ENCODE measurements at places on chromosomes 2 and 18. TPM values are rescaled to one million over a fixed set of nuclear protein-coding genes. Genes with fewer than 3 reads are reported as not detected.

GRCh38 chr2:30301551-30301950, 70.2 kb downstream of the LBH start:
- DNase-seq, result no peak

DNA sequence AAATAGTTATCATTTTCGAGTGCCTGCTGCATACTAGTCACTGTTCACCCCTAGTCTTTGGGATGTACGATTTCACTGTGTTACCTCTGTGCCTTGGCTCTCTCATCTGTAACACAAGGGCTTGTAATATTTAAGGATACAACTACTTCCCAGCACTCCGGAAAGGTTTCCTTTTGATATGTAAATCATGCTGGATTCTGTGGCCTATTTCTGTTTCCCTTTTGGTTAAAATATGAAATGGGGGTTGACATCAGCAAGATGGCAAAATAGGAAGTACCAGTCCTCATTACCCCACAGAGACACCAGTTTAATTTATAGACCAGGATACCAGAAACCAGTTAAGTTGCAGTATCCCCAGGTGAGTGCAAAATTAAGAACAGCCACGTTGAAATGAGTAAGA, 23.5 kb downstream of the PSMG2 start:
- DNase-seq, result no peak

- DNase-seq, result no peak
Measured at GRCh38 chr2:190950566-190950991, 63.4 kb downstream of the STAT1 start.

DNA sequence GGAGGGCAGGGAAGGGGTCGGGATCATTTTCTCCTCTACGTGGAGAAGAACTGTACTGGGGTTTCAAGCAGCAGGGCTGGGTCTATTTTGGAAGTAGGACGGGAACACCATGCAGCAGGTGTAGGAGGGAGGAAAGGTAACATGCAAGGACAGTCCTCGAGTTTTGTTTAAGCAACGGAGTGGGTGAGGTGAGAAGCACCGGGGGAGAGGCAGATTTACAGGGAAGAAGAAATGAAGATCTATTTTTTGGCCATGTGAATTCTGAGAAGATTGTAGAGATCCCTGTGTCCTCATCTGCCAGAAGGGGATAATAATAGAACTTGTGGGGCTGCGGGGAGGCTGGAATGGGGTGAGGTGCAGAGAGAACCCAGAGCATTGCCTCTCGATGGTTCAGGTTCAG, 85.6 kb downstream of the INPP5D start:
- DNase-seq, result no peak

GRCh38 chr2:120930864-120931263, 195.2 kb downstream of the GLI2 start:
- DNase-seq, result no peak

DNA sequence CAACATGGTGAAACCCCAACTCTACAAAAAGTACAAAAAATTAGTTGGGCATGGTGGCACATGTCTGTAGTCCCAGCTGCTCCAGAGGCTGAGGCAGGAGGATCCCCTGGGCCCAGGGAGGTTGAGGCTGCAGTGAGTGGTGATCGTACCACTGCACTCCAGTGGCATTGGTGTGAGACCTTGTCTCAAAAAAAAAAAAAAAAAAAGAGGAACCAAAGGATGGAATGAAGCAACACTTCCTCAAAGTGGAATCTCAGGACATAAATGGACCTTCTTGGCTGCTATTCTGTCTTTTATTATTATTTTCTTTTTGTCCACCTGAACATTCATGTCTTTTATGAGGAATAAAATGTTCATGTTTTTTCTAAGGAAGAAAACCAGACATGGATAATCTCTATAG, 13.7 kb downstream of the GEMIN6 start:
- no peak for DNase-seq

DNA sequence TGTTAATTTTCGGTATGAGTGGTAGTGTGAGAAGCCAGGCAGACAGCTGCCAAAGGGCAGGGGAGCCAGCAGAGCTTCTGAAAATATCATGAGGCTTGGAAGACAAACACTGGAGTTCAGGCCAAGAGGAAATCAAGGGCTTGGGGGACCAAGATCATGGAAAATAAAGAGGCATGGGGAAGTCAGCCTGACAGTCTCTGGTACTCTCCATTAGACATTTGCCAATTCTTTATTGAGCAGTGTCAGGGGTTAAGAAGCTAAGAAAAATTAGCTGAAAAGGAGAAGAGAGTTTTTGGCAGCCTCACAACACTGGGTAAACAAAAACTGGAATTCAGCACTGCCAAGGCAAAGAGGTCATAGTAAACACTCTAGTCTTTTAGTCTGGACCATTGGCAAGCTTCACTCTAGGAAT, 612.7 kb downstream of the EPHA4 start:
- DNase-seq, result no peak

- no peak for DNase-seq
Measured at GRCh38 chr2:202494300-202495229, 118.4 kb downstream of the BMPR2 start.

The LIMS3 gene
- total RNA-seq, result not detected

The MYO5B gene
- not detected for total RNA-seq

The TAF4B gene
- 5.0 TPM for total RNA-seq

The REL gene
- total RNA-seq, result 146 TPM

The FOXD4L1 gene
- total RNA-seq, result not detected

The CDKL4 gene
- 0.74 TPM for total RNA-seq

Data from CD4-positive, CD25-positive, alpha-beta regulatory T cell (primary cell).